ENCODE measurements at places on chromosomes 6 and 20.

- DNase-seq = no peak
Observed at GRCh38 chr6:13278991-13279390, 49.3 kb downstream of the TBC1D7 start.

GRCh38 chr20:34825530-34826362 lies at the start of gene NCOA6:
Gene NCOA6 (minus strand): TSS chr20:34825651. CDS start chr20:34782355, 43,296 bp downstream.
- peak; percentile 85 for DNase-seq

GRCh38 chr6:33610779-33611732 lies 10.1 kb upstream of the ITPR3 start:
- peak; percentile 68 for DNase-seq

- DNase-seq = no peak
Observed at GRCh38 chr20:24786646-24787045, 162.4 kb upstream of the CST7 start.

- no peak for DNase-seq
Observed at GRCh38 chr6:112049026-112049799, 4.7 kb upstream of the CCN6 start.
